ENCODE measurements at places on chromosomes 12 and 14.

DNA sequence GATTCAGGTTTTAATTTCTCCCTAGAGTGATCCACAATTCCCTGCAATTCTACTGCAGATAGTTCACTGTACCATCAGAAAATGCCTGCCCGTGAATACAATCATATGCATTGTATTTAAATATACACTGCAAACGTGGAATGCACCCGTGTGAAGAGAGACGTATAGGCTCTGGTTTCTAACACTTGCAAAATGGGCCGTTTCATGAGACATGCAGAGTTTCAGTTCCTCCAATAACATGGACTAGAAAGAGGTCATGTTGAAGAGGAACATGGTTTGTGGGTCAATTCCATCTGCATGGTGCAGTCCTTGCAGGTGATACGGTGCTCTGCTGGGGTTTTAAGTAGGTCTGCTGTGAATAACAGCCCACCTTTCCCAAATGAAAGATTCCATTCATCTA lies 373.3 kb downstream of the TMEM132D start:
- DNase-seq, result no peak

DNA sequence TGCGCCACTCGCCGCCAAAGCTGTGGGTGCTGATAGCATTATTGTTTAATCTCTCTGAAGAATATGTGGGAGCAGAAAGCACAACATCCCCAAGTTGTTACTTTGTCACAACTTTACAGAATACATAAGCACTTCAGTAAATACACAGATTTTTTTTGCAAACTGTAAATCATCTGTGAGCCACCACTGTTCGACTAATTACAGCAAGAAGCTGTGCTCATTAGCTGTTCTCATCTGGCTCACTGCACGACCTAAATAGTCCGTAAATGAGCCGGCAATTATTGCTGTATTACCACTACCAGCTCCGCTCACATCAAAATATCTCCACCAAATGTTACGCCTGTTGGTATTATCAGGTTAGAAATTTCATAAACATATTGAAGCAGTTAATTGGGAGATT lies 228.9 kb upstream of the PRKD1 start:
- no peak for DNase-seq

DNA sequence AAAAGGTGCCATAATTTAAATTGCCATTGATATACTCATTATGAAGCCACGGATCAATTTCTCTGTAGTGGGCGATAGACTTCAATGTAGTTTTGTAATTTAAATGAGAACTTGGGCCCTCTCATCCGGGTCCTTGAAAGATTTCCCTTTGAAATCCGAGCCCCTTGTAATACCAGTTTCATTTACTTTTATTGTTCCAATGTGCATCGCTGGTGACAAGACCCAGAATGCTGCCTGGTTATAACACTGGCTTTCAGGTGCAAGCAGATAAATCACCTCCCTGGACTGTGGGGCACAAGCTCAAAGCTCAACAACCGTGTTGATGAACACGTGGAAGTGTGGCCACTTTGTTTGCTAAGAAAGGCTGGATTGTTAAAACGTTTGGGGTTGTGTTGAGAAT lies 68.9 kb upstream of the FZD10 start:
- DNase-seq, result no peak

DNA sequence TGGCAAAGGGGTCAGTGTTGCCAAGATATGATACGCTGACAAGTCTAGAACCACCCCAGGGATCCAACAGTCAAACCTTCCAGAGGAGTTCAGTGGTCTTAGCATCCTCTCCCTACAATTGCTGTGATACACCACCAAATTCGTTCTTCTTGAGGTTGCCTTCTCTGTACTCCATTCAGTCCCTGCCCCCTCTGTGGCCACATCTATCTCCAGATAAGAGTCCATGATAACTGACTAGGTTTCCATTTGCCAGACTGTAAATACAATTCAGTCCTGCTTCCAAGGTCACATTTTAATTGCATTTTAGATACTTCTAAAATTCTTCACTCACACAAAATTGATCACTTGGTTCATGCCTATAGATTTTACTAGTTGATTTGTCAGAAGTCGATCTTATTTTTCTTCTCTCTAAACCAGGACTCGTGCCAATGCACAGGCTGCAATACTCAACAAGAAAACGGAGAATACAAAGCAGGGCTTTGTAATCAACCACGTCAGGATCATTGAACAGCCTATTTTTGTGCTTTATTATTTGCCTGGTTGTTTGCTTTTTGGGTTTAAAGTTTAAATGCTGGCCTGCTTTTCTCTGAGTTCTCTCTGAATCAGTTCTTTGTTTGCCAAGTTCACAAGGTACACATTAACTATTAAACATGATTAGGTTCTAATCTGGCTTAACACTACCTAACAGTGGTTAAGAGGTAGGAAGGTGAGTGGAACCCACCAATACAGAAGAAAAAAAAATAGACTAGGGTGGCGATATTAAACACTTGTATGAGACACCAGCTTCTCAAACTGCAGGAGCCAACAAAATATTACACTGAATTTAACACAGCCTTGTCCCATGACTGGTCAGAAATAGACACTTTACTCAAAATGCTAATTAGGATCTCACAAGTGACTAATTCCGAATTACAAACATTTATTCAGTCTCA lies 5.3 kb upstream of the TSPAN8 start:
- DNase-seq, result no peak

DNA sequence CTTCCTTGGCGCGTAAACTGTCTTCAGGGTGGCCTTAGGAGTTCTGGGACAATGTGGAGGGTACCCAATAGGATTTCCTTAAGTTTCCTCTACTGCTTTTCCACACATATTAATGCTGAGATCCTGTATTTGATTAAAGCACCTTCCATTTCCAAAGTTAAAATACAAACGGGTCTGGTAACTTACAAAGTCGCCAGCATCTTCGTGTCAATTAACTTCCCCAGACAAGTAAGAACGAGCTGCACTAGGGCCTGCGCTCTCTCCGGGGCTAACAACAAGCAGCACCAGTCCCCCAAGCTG lies 130.9 kb downstream of the NDUFA12 start:
- no peak for DNase-seq

GRCh38 chr12:1559676-1560091 lies 34.7 kb downstream of the FBXL14 start:
- no peak for DNase-seq

All from transverse colon (tissue), 4 donors.